PC-9 (cell line): ENCODE measurements at places on chromosomes 3 and 15.

- no peak overlapping the region for H3K4me3 ChIP-seq
- H3K4me1 ChIP-seq: peaks cover 20% of the 10 kb centered on the region; the same call in 1 of the 2 replicates
- H3K27ac ChIP-seq: no peak overlapping the region
- no peak for DNase-seq
- H3K27me3 ChIP-seq: peaks cover 10% of the 10 kb centered on the region; the same call in 1 of the 2 replicates
Measured at GRCh38 chr3:194772241-194773000, 86.7 kb downstream of the FAM43A start.

DNA sequence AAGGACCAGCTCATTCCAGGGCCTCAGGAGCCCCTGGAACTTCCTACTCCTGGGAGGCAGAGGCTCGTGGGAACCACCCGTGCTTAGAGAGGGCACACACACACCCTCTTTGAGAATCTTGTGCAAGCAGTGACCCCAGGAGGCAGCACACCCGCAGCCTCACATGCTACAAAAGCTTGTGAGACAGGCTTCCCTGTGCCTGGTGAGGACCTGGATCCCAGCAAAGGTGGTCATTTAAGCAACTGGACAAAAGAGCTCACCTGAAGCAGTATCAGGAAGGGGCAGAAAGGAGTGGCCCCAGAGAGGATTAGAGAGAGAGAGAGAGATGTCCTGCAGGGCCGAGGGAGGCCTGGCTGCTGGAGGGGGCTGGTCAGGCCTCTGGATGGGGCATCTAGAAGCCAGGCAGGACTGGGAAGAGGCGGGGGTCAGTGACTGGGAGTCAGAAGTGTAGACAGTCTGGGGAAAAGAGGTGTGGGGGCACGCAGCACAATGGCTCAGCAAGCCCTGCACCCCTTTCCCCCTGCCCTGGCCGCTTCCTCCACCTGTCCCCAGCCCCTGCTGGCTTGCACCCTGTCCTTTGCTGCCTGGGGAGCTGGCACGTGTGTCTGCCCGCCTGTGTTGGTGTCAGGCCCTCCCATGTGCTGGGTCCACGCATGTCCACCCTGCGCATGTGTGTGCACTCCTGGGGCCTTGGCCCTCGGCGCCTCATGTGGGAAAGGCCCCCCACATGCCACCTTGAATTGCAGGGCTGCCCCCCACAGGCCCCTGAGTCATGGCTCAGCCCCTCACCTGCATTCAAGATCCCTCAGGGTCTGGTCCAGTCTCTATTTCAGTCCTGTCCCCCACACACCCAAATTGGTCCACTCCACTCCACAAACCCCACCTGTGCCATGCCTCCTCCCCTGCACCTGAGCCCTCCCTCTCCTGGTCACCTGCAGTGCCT, 36.9 kb downstream of the TSPAN3 start:
- no peaks in the 10 kb centered on the region for H3K4me1 ChIP-seq
- H3K36me3 ChIP-seq: 0 out of 2 replicates have a peak, but pooled peaks cover 3% of the 10 kb centered on the region
- no peak for DNase-seq
- H3K27ac ChIP-seq: no peak overlapping the region
- no peak overlapping the region for H3K4me3 ChIP-seq

- no peaks in the 10 kb centered on the region for H3K4me1 ChIP-seq
- DNase-seq: no peak
- no peaks in the 10 kb centered on the region for H3K27me3 ChIP-seq
- no peak overlapping the region for H3K27ac ChIP-seq
Measured at GRCh38 chr3:81299481-81299880, 462.0 kb downstream of the GBE1 start.

DNA sequence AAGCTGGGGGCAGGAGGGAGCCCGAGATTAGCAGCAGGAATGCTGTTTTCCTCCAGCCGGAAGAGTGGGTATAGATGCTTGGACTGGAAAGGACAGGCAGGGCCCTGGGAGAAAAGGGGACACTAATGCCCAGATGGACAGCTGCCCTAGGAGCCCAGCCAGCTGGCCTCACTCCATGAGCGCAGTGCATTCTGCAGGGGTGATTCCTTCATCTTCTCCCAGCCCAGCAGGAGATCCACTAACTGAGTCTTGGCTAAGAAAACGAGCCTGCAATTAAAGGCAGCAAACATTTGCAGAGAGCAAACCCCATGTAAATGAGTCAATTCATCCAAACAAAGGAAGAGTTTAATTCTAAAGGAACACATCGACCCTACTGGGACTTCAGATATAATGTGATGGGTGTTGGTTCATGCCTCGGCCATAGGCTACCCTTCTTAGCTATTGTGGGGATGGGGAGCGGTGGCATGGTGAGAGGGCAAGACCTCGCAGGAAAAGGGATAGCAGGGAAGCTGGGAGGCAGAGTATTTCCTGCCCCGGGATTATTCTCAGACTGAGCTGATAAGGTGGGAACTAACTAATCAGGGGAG, 13.3 kb upstream of the MINAR1 start:
- H3K27ac ChIP-seq: no peak overlapping the region
- no peaks in the 10 kb centered on the region for H3K36me3 ChIP-seq
- DNase-seq: no peak
- H3K27me3 ChIP-seq: no peaks in the 10 kb centered on the region
- no peak overlapping the region for H3K4me3 ChIP-seq
- H3K4me1 ChIP-seq: no peaks in the 10 kb centered on the region

- H3K36me3 ChIP-seq: no peaks in the 10 kb centered on the region
- H3K4me1 ChIP-seq: no peaks in the 10 kb centered on the region
- DNase-seq: no peak
- no peak overlapping the region for H3K4me3 ChIP-seq
- H3K27ac ChIP-seq: no peak overlapping the region
Measured at GRCh38 chr3:134606033-134607025, 44.5 kb downstream of the KY start.

DNA sequence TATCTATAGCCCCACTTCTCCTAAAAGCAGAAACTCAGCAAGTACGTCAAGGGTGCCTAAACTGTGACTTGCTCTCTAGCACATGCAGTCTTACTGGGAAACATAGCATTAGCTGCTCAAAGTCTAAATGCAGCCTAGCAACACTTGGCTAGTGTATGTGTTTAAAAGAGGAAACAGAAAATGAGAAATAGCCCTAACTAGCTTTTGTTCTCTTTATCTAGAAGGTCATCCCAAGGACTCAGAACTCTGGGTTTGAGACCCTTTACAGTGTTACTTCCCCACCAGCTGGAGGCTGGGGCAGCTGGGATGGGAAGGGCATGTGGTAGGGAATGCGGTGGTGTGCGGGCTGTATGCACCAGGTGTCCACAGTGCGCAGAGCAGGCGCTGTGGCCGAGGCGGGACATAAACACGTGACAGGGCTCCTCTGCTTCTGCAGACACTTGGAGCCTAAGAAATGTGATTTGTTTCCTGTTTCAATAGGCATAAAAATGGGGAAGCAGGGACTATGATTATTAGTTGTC, 13.3 kb downstream of the ETV5 start:
- H3K4me3 ChIP-seq: no peak overlapping the region
- H3K36me3 ChIP-seq: peaks cover 60% of the 10 kb centered on the region; the same call in 1 of the 2 replicates
- no peak overlapping the region for H3K27ac ChIP-seq
- peaks cover 22% of the 10 kb centered on the region for H3K4me1 ChIP-seq

- no peaks in the 10 kb centered on the region for H3K36me3 ChIP-seq
- H3K4me3 ChIP-seq: no peak overlapping the region
- H3K4me1 ChIP-seq: no peaks in the 10 kb centered on the region
- no peaks in the 10 kb centered on the region for H3K27me3 ChIP-seq
Measured at GRCh38 chr3:102060814-102061213, 211.5 kb downstream of the NFKBIZ start.

- no peaks in the 10 kb centered on the region for H3K36me3 ChIP-seq
- no peak for DNase-seq
- no peaks in the 10 kb centered on the region for H3K4me1 ChIP-seq
- H3K27ac ChIP-seq: no peak overlapping the region
- H3K4me3 ChIP-seq: no peak overlapping the region
Measured at GRCh38 chr3:167874671-167875372, 139.3 kb downstream of the SERPINI1 start.

DNA sequence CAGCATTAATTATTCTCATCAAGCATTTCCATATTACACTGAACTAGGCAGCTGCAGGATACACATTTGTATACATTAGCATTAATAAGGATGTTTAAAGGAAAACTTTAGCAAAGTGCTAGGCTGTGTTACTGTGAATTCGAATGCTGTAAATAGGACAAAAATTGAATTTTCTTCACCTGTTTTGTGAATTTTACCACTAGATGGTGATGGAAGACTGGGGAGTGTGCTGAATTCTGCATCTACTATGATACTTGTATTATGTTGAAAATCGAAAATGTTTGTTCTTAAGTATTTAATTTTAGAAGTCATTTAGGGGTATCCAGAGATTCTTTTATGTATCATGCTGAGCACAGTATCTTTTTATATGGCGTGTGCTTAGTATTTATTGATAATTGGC, 12.3 kb upstream of the P2RY14 start:
- H3K36me3 ChIP-seq: no peaks in the 10 kb centered on the region
- DNase-seq: no peak
- H3K4me3 ChIP-seq: no peak overlapping the region
- no peaks in the 10 kb centered on the region for H3K27me3 ChIP-seq

DNA sequence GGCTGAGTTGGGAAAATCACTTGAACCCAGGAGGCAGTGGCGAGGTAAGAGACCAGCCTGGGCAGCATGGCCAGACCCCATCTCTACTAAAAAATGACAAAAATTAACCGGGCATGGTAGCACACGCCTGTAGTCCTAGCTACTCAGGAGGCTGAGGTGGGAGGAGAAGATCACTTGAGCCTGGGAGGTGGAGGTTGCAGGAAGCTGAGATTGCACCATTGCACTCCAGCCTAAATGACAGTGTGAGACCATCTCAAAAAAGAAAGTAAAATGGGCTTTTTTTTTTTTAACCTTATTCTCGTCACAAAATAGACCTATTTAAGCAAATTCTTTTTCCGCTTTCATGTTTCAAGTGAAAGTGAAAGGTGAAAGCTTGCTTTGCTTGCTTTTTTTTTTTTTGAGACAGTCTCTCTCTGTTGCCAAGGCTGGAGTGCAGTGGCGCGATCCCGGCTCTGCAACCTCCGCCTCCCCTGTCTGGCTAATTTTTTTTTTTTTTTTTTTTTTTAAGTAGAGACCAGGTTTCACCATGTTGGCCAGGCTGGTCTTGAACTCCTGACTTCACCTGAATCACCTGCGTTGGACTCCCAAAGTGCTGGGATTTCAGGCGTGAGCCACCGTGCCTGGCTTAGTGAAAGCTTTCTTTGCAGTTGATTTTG, 3.6 kb downstream of the PDIA3 start:
- no peak overlapping the region for H3K27ac ChIP-seq
- H3K4me1 ChIP-seq: no peaks in the 10 kb centered on the region
- H3K4me3 ChIP-seq: no peak overlapping the region
- H3K36me3 ChIP-seq: no peaks in the 10 kb centered on the region

- no peaks in the 10 kb centered on the region for H3K36me3 ChIP-seq
- H3K27ac ChIP-seq: no peak overlapping the region
- peaks cover 34% of the 10 kb centered on the region for H3K4me1 ChIP-seq
- DNase-seq: no peak
- H3K27me3 ChIP-seq: no peaks in the 10 kb centered on the region
- no peak overlapping the region for H3K4me3 ChIP-seq
Measured at GRCh38 chr3:184647405-184647936, 64.4 kb downstream of the MAGEF1 start.

DNA sequence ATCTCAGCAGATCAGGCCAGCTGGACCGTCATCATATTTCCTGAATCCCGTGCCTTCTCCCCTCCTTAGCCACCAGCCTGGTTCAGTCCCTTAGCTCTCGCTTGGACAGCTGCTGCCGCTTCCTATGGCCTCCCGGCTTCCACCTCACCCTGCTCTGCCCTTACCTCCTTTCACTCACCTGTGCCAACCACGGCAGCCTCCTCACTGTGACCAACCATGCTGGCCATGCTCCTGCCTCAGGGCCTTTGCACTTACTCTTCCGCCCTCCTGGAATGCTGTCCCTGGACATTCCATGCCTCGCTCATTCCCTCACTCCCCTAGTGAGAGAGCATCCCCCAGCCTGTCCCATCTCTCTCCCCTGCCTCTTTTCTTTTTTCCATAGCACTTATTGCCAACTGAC, 19.2 kb downstream of the GRIP2 start:
- peaks cover 39% of the 10 kb centered on the region for H3K27me3 ChIP-seq
- no peaks in the 10 kb centered on the region for H3K36me3 ChIP-seq
- H3K27ac ChIP-seq: no peak overlapping the region
- no peak for DNase-seq

DNA sequence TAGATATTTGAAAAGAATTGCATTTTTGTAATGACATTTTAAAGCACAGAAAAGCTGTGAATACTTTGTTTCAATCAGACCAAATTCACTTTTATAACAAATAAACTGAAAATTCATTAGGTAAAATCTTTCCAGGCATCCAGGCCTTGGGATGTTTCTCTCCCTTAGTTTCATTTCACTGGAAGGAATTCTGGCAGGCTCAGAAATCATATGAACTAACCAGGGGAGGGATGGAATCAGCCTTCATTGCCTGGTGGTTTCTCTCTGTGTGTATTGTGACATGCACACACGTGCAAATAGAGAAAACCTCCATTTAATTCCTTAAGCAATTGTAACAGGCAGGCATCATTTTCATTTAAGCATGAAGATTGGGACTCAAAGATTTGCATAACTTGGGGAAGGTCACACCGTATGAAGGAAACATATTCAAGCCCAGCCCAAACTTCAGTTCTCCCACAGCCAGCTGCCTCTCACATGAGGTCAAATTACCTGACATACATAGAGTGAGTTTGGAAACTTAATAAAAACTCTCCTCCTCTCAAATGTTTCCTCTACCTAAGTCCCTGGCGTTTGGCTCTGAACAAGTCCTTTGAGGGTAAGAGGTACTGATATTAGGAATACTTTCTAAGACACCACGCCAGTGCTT, 376.1 kb upstream of the MCTP2 start:
- H3K27ac ChIP-seq: no peak overlapping the region
- DNase-seq: no peak
- H3K36me3 ChIP-seq: no peaks in the 10 kb centered on the region
- H3K4me1 ChIP-seq: no peaks in the 10 kb centered on the region

- H3K36me3 ChIP-seq: no peaks in the 10 kb centered on the region
- no peak for DNase-seq
Measured at GRCh38 chr3:634511-634910, 437.9 kb downstream of the CHL1 start.

DNA sequence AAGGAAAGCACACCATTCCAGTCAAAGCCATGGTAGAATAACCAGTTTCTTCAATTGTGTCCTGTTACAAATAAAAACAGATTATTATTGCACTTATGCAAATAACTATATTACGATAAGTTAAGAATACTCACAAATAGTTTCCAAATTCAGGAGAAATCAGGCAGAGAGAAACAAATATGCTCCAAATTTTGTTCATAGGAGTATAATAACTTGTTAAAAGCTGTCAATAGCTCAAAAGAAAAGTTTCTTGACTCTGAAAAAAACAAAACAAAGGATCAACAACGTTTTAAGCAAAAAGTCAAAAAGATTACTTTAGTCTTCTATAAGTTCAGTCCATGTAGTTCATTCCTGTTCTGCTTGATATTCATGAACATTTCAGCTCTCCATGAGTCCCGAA, 59.7 kb upstream of the BDH1 start:
- H3K4me3 ChIP-seq: no peak overlapping the region
- no peaks in the 10 kb centered on the region for H3K27me3 ChIP-seq
- DNase-seq: no peak
- H3K27ac ChIP-seq: no peak overlapping the region
- peaks cover 58% of the 10 kb centered on the region for H3K36me3 ChIP-seq
